ENCODE measurements at places on chromosomes 11 and 22. TPM values are rescaled to one million over a fixed set of nuclear protein-coding genes. Genes with fewer than 3 reads are reported as not detected.

Gene OR51A4
- not detected for total RNA-seq

Gene TIRAP
- total RNA-seq: 8.4 TPM

Gene JAML
- not detected for total RNA-seq

Gene CD44
- total RNA-seq: 181 TPM

Gene DCHS1
- not detected for total RNA-seq

DNA sequence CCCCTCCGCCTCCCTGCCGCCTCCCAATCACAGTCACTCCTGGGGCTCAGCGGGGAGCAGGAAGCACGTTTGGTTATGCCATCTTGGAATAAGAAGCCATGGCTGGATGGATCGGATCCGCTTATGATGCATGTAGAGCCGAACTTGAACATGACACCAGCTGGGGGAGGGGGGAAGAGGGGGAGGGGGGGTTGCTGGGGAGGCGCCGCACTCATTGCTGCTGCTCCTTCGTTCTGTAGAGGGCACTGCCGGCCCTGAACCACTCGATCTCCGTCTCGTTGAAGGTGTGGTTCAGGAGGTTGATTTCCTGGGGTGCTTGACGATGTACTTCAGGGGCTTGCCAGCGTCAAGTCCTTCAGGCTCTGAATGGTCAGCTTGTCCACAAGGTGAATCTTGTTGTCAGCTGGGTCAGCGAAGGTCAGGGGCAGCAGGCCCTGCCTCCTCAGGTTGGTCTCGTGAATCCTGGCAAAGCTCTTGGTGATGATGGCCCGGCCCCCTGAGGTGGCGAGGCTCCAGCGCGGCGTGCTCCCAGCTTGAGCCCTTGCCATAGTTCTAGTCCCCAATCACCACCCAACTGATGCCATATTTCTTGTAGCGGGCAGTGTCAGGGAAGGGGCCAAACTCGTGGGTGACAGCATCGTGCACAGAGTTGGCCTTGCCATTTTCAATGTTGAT is 476.9 kb upstream of the ISX start:
- no peaks in the 10 kb centered on the region for H3K27me3 ChIP-seq
- H3K36me3 ChIP-seq: no peaks in the 10 kb centered on the region
- no peak overlapping the region for H3K4me3 ChIP-seq

GRCh38 chr11:67317888-67318555 is 14.7 kb downstream of the SSH3 start:
- H3K27ac ChIP-seq: peak overlapping the region; percentile 78
- H3K4me1 ChIP-seq: peaks cover 19% of the 10 kb centered on the region
- H3K4me3 ChIP-seq: peak overlapping the region; percentile 75
- peak; percentile 33 for DNase-seq
- no peaks in the 10 kb centered on the region for H3K27me3 ChIP-seq

GRCh38 chr22:38115423-38116205 is 5.1 kb upstream of the BAIAP2L2 start:
- H3K4me3 ChIP-seq: no peak overlapping the region
- H3K27ac ChIP-seq: no peak overlapping the region
- no peaks in the 10 kb centered on the region for H3K27me3 ChIP-seq
- no peaks in the 10 kb centered on the region for H3K4me1 ChIP-seq

GRCh38 chr11:125923012-125923579 is 18.8 kb downstream of the DDX25 start:
- peak; percentile 94 for DNase-seq
- H3K36me3 ChIP-seq: no peaks in the 10 kb centered on the region
- H3K4me1 ChIP-seq: no peaks in the 10 kb centered on the region

DNA sequence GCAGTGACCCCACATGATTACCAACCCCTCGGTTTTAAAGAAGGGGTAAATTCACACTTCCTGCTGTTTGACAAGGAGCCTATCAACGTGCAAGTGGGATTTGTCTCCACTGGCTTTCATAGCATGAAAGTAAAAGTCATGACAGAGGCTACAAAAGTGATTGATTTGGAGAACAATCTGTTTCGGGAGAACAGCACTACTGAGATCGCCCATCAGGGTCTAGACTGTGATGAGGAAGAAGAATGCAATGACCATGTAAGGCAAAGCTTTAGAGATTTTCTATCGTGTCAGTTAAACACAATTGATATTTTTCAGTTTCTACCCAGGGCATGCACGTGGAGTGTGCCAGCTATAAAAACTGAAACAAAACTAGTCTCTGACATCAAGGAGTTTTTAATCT is 41.7 kb downstream of the HORMAD2 start:
- no peak overlapping the region for H3K4me3 ChIP-seq
- no peak for DNase-seq
- H3K27me3 ChIP-seq: no peaks in the 10 kb centered on the region
- H3K36me3 ChIP-seq: no peaks in the 10 kb centered on the region
- H3K27ac ChIP-seq: no peak overlapping the region

- DNase-seq: peak; percentile 53
- H3K27ac ChIP-seq: no peak overlapping the region
- H3K27me3 ChIP-seq: no peaks in the 10 kb centered on the region
- H3K4me3 ChIP-seq: no peak overlapping the region
Measured at GRCh38 chr11:36122671-36123070, 166.6 kb downstream of the COMMD9 start.

DNA sequence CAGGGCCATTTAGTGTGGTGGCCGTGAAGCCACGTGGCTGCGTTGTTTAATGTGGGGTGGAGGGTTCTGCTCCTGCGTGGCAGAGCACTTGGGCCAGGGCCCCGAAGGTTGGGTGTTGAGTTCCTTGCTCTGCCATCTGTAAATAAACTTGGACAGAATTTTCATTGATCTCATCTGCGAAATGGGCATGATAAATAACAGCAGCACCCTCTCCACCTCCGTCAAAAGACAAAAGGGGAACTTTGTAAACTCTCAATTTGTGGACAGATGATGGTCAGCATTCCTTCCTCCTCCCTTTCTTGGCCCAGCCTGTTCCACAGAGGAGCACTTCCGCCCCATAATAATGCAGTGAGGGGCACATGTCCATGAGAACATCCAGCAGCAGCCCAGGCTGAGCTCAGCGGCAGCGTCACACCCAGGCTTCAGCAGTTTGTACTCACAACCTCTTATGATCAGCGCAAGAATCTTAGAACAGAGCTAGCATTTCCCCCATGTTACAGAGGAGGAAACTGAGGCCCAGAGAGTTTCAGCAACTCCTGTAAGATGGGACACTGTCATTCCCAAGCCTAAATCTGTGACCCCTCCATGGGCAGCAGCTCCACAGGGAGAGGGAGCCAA is 874.5 kb downstream of the BRD1 start:
- no peak for DNase-seq
- H3K27ac ChIP-seq: no peak overlapping the region
- no peaks in the 10 kb centered on the region for H3K4me1 ChIP-seq
- H3K4me3 ChIP-seq: no peak overlapping the region
- H3K36me3 ChIP-seq: no peaks in the 10 kb centered on the region
- H3K27me3 ChIP-seq: no peaks in the 10 kb centered on the region

- no peak for DNase-seq
- no peaks in the 10 kb centered on the region for H3K36me3 ChIP-seq
- H3K27ac ChIP-seq: no peak overlapping the region
- no peak overlapping the region for H3K4me3 ChIP-seq
- H3K27me3 ChIP-seq: no peaks in the 10 kb centered on the region
- no peaks in the 10 kb centered on the region for H3K4me1 ChIP-seq
Measured at GRCh38 chr11:19552656-19553260, 159.9 kb upstream of the NAV2 start.

- no peak overlapping the region for H3K4me3 ChIP-seq
- no peak for DNase-seq
- H3K27me3 ChIP-seq: no peaks in the 10 kb centered on the region
- no peaks in the 10 kb centered on the region for H3K36me3 ChIP-seq
- no peak overlapping the region for H3K27ac ChIP-seq
Measured at GRCh38 chr22:33747029-33747428, 173.2 kb downstream of the LARGE1 start.

DNA sequence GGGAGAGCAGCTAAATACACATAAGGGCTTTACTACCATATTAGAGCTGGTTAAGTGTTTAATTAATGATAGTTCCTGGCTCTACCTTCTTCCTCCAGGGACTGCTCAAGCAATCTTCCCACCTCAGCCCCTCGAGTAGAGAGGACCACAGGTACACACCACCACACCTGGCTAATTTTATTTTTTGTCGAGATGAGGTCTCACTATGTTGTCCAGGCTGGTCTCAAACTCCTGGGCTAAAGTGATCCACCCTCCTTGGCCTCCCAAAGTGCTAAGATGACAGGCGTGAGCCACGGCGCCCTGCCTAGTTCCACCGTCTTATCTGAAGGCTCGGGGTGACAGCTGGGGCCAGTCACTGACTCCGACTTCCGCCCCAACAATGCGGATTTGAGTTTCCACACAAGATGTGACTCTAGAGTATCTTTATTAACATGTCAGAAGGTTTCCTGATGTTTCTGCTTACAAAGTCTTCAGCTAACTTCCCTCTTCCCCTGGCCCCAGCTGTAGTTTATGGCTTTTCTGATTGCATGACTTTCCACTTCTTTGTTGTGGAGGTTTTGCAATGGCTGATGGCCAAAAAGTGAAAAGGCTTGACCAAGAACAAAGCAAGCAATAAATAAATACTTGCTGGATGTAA is 16.8 kb downstream of the TPST2 start:
- H3K27me3 ChIP-seq: no peaks in the 10 kb centered on the region
- no peaks in the 10 kb centered on the region for H3K36me3 ChIP-seq
- H3K4me1 ChIP-seq: no peaks in the 10 kb centered on the region
- DNase-seq: no peak

Data from PC-3 (cell line).